Body of pancreas (tissue), 4 donors: ENCODE measurements at places on chromosomes 1 and 21. TPM values are rescaled to one million over a fixed set of nuclear protein-coding genes. Genes with fewer than 3 reads are reported as not detected.
A peak's percentile ranks its signal among the peaks of the same experiment; 100 is the strongest.

DNA sequence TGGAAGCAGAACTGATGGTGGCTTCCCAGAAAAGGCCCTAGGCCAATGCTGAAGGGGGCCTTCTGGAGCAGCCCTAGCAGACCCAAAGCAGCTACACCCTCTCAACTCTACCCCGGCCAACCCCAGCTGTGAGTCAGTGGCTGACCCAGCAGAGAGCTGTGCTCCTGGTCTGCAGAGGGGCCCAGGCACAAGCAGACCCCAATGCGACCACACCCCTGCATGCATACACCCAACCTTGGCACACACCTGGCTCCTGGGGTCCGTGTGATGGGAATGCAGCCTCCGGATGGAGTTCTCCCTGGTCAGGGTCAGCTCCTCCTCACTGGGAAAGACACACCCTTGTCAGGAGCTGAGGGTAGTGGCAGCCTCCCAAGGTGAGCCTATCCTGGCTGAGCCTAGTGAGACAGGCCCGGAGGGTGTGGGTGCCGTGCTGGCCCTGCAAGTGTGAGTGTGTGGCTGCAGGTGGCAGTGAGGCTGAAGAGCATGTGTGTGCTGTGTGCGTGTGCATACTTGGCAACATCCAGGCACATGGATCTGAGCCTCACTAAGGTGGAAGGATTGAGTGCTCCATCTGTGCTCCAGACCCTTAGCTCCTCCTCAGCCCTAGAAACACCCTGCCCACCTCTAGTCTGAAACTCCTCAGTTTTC, 3.9 kb upstream of the ARHGAP30 start:
- DNase-seq = no peak

GRCh38 chr1:55593298-55593697, 378.1 kb upstream of the USP24 start:
- DNase-seq = no peak

DNA sequence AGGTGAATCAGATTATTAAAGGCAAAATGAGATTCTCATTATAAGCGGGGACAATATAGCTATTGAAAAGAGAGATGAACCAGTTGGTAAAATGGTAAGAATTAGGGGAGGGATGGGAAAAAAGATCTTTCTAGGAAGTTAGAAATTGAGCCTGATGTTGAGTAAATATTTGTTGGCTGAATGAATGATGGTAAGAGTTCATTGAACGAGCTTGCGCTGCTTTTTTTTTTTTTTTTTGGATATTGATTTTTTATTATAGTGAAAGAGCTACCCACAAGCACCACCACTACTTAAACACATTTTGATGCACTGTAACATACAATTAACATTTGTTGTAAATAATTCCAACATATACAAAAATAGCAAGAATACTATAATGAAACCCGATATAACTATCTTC, 1.1 kb upstream of the GCLM start:
- DNase-seq = no peak

GRCh38 chr1:31434979-31435378, 22.0 kb downstream of the SERINC2 start:
- no peak for DNase-seq

DNA sequence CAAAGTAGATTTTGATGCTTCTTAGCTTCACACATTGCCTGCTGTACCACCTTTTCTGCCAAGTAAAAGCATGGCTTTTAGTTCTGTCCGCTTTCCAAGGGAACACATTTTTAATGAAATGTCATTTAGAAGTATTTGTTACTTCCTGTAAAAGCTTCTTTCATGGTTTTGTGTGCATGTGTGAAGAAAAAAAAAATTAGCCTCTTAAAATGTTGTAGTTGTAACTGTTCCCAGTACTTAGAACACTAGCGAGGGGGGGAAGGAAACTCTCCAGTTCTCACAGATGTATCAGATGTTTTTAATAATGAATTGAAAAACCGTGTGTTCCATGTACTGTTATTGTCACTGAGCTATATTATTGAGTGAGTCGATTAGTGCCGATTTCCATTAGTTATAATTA, 568.3 kb upstream of the ADGRL2 start:
- no peak for DNase-seq

GRCh38 chr1:47215713-47216112, 16.3 kb downstream of the TAL1 start:
- DNase-seq = no peak

DNA sequence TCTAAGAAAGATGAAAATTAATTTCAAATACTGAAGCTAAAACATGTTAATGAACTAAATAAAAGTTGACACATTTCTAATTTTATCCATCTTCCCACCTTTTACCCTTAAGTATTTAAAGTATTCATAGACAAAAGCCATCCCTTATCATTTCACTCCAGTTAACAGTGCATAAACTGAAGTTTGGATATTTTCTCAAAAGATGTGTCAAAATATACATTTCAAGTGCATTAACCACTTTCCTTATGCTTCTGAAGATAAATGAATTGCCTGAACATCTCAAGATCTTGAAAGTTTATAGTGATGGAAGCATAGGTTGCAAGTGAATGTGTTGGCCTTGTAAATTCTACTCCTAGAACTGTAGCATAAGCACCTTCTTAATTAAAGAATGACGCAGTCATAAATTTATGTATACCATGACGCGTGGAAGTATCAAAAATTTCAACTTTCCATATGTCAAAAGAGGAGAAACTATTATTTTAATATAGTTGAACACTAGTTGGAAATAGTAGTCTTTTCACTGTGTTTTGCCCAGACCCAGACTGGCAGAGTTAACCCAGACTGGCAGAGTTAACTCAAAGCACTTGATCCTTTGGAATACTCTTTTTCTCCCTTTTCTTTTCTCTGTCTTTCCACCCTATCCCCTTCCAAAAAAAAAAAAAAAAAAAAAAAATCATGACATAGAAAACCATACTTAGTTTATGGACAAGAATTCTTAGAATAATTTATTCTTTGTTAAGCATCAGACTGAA, 282.6 kb upstream of the C1orf105 start:
- DNase-seq = no peak

GRCh38 chr1:36871146-36871971, 163.0 kb downstream of the GRIK3 start:
- DNase-seq = no peak

GRCh38 chr1:195939844-195940243, 668.4 kb downstream of the KCNT2 start:
- DNase-seq = no peak

DNA sequence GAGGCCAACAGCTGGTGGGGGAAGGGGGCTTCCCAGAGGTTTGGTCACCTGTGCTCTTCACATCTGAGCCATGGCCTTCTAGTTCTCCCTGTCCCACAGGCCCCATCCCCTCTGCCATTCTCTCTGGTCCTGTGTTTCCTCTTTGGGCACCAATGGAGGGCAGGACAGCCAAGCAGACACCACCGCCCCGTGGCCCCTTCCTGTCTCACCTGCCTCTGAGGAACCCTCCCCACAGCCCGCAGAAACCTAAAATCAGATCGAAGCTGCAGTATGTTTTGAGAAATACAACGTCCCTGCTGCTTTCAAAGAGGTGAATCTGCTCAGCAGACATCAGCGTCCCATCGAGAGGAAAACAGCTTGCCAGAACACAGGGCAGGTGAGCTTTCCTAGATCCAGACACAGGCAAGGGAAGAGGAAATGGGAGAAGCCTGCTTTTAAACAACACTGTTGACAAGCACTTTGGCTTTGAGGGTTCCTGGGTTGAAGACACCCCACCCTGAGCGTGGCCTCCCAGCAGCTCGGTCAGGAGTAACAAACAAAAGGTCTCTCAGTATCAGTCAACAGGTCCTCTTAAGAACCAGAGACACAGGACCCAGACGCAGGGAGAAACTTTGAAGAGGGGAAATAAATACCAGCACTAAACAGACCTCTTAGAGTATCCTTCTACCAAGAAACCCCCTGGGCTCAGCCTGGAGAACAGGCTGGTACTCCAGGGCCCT, 2.3 kb downstream of the PANK4 start:
- no peak for DNase-seq

DNA sequence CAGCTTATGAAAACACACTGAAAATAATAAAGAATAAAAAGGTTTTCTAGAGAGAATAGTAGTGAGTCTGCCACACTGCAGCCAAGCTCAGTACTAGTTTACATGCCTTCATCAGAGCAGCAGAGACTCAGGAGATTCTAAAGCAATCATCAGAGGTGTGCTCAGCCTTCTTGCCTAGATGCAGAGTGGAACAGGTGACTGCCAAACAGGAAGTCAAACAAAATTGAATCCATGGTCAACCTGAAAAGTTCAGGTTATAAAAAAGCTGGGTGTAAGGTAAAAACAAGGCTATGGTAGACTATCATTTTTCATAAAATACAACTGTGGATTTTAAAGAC, 165.3 kb upstream of the C1orf105 start:
- DNase-seq = no peak

GRCh38 chr1:178664278-178664677, 60.8 kb upstream of the RALGPS2 start:
- no peak for DNase-seq

- peak; percentile 15 for DNase-seq
These were observed 247.2 kb downstream of the DUSP10 start for GRCh38 chr1:221494670-221495069.

- no peak for DNase-seq
These were observed 20.7 kb downstream of the NGF start for GRCh38 chr1:115317101-115318012.

- DNase-seq = no peak
These were observed 102.0 kb upstream of the C1orf174 start for GRCh38 chr1:4002061-4002521.

DNA sequence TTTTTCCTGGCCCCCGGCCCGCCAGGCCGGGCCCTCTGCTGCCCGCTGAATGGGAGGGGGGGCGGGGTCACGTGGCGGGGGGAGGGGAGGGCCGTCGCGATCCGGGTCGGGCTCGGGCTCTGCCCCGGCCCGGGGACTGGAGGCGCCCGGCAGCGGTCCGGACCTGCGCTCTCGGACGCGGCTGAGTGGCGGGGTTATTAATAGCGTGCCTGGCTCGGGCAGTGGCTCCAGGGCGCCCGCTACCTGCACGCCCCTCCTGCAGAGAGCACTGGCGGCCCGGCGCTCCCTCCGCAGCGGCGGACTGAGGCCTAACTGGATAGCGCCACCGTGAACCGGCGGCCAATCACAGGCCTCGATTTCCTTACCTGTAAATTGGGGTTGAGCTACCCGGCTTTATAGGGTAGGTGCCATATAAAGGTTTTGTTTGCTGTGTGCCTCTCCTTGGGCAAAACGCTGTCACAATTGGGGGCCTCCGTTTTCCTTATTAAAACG, 28.1 kb downstream of the AHDC1 start:
- DNase-seq = peak; percentile 88

- no peak for DNase-seq
These were observed 485.0 kb downstream of the DISC1 start for GRCh38 chr1:232111611-232112010.

Gene NDUFS5
- total RNA-seq = 243 TPM

Gene COL8A2
- total RNA-seq = 1.6 TPM

Gene ADAMTS1
- 47.0 TPM for total RNA-seq

Gene RGS16
- 3.9 TPM for total RNA-seq

Gene ELAVL4
- 1.0 TPM for total RNA-seq

Gene TTC34
- total RNA-seq = under 0.01 TPM

Gene ADAM30
- not detected for total RNA-seq

Gene EFNA3
- total RNA-seq = 1.8 TPM

Gene GJB4
- total RNA-seq = not detected
